ENCODE measurements at places on chromosomes 3 and 15.

DNA sequence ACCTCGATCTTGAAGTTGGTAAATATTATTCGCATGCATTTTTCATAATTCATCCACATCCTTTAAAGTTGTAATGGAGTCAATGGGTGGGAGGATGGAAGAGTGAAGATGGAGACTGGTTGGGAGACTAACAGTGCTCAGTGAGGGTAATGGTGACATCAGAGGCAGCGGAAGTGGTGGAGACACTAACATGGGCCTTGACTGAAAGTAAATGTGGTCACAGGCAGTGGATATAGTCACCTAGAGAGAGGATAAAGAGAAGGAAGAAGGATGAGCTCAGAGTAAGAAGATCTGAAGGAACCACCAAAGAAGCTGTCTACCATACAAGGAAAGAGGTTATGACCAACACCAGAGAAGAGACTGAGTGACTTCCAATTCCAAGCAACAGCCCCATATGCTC, 281.6 kb upstream of the STT3B start:
- DNase-seq: no peak

DNA sequence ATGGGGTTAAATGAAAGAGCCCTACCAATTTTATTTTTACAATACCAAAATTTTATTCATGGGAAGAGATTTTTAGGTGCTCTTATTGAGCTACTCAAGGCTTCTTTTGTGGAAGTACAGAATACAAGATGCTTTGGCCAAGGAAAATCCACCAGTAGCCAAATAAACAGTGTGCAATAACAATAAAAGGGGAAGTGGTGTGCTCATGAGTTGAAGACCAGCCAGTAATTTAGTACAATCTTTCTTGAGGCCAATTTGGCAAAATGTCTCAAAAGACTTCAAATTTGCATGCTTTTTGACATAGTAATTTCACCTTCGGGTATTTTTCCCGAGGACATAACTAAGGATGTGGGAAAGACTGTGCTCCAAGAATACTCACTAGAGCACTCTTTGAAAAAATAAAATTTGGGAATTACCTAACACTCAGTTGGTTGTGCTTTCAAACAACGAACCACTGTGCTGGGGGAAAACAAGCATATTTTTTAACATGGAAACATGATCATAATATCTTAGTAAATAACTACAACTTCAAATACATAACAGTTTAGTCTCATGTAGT, 294.0 kb downstream of the DIPK2A start:
- no peak for DNase-seq

GRCh38 chr15:75644376-75644775, 3.3 kb upstream of the SNX33 start:
- DNase-seq: no peak

- no peak for DNase-seq
Measured at GRCh38 chr3:113092746-113093145, 102.0 kb downstream of the GTPBP8 start.

DNA sequence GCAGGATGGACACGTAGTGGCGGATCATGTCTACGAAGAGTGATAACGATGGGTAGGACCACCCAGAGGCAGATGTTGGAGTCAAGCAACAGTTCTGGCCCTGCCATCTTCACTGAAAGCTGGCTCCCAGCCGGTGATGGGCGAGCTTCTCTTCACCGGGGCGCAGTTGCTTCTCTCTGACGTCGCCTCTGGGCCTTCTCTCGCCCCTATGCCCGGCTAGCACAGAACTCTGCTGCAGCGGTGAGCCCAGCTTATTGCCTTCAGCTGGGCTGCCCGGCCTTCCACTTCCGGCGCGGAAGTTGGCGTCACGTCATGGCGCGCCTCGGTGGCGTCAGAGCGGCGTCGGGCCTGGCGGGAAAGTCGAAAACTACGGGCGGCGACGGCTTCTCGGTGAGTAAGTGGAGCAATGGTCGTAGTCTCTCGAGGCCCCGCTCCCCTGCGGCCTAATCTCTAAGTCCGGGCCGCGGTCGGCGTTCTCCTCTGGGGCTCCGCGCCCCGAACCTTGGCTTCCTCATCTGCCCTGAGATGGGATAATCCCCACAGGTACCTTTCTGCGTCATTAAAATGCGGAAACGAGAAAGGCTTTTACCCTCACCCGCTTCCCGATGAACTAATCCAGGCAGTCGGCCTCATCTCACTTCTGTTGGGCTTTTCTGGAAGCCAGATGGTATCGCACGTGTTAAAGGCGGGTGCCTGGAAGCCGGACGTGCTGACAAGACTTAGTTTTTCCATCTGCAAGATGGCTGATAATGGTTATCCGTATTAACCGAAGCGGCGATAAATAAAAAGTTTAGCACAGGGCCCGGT, at the start of gene FANCD2:
FANCD2 (plus strand) TSS at position 354 of the 807 bp plus-strand sequence. CDS start 2,221 bp downstream, outside the sequence.
- DNase-seq: peak; percentile 91

- DNase-seq: no peak
Measured at GRCh38 chr3:190618330-190619030, 104.6 kb downstream of the IL1RAP start.

GRCh38 chr3:98151241-98151640, 4.0 kb downstream of the OR5H14 start:
- DNase-seq: no peak

DNA sequence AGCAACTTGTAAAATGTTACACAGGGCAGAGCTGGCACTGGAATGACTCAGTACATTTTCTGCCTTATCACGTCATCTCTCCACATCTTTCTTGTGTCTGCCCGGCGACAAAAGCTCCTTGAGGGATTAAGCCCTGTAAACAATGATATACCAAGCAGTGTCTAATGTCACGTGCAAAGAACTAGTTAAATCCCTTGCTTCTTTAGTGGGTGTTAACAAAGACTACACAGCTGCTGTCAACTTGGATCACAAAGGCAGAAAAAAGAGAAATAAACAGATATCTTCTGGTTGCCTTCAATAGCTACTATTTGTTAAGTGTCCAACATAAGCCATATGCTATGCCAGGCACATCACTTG, 48.1 kb upstream of the FRMD4B start:
- DNase-seq: peak; percentile 10

DNA sequence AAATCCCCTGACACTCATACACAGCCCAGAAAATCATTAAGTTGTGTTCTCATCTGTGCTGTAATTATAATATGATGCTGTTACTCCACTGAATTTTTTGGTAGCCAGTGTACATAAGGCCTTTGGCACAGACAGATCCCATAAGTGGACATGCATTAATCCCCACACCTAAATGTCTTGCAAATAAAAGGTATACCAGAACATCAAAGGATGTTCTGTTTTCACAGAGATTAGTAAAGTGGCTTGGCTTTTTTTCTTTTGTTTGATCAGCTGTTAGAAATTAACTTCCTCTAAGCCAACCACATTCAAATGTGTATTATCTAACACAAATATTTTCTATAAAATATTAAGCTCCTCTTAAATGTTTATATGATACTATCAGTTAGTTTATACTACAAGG, 2.7 kb downstream of the SST start:
- DNase-seq: no peak

- DNase-seq: no peak
Measured at GRCh38 chr3:71585131-71585530, 1.6 kb upstream of the FOXP1 start.

DNA sequence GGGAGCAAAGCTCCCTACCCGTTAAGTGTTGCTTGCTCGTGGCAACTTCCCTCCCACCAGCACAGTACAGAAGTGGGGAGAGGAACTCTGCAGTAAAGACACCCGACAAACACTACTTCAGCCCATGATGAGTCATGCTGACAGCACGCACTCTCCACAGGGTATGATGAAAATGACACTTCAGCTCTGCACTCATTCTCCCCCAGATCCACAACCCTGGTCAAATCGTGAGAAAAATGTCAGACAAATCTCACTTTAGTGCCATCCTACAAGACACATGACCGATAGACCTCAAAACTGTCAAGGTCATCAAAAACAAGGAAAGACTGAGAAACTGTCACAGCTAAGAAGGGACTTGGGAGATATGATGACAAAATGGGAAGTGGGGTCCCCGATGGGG, 278.9 kb downstream of the OCA2 start:
- DNase-seq: no peak

DNA sequence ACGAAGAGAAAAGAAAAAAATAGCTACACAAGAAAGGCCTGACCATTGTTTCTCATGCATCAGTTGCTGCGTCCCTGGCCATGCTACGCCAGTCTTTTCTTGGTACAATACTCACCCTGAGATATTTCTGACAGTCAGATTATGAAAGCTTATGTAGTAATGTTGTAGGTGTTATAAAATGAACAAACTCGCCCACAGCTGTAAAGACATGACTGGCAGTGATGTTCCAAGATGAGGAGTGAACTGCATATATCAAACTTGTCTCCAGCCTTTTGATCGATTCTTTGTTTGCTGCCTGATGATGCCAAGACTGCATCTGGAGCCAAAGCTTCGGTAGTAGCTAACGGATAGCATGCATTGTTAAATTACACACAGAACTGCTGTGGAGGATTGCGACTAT, 822.7 kb downstream of the TUSC7 start:
- no peak for DNase-seq

GRCh38 chr15:43249236-43249635, 17.5 kb downstream of the TGM5 start:
- DNase-seq: no peak

- DNase-seq: no peak
Measured at GRCh38 chr3:108036401-108036800, 54.4 kb downstream of the CD47 start.

DNA sequence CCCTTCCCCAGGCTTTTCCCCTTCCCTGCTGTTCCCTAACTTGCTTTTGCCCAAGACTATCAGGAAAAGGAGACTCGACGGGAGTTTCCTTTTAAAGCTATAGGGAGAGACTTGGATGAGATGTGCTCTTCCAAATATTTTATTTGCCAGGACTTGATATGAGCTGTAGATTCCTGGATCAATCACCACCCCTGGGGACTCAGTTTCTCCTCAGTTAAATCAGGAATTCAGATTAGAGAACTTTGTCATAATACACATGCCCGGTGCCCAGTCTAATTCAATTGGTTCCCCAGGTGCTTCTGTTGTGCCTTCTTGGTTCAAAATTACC, 46.6 kb downstream of the SMAD6 start:
- no peak for DNase-seq

GRCh38 chr3:18757476-18757875, 332.3 kb upstream of the SATB1 start:
- no peak for DNase-seq

GRCh38 chr15:40317580-40317979, 5.9 kb upstream of the INAFM2 start:
- no peak for DNase-seq

DNA sequence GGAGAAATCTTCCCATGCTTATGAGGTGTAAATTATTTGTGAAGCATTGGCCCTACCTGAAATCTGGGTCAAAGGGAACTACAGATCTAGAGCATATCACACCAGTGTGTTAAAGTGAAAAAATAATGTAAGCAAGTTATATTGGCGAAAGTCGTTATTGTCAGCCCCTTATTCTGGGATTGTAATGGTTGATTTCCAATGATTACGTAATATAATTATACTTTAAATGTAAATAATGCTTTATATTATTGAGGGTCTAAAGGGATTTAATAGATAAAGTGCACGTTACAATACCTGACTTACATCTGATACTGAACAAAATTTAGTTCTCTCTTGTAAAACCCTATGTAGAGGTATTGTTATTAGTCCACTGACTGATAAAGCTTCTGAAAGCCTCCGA, 101.2 kb downstream of the NEO1 start:
- no peak for DNase-seq

- no peak for DNase-seq
Measured at GRCh38 chr15:36133742-36134141, 445.7 kb upstream of the CDIN1 start.

DNA sequence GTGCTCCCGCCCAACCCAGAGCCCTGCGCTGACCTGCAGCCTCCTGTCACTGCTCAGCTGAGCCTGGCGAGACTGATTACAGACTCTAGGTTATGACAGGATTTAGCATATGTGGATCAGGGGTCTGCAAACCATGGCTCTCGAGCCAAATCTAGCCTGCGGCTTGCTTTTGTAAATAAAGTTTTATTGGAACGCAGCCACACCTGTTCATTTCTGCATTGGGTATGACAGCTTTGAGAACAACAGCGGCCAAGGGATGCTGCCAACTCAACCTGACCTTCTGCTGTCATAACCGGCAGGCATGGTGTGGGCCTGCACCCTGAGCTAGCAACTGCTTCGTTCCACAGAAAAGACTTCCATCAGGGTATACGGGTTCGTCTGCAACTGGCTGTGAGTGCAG, 50.5 kb upstream of the IQSEC1 start:
- no peak for DNase-seq

DNA sequence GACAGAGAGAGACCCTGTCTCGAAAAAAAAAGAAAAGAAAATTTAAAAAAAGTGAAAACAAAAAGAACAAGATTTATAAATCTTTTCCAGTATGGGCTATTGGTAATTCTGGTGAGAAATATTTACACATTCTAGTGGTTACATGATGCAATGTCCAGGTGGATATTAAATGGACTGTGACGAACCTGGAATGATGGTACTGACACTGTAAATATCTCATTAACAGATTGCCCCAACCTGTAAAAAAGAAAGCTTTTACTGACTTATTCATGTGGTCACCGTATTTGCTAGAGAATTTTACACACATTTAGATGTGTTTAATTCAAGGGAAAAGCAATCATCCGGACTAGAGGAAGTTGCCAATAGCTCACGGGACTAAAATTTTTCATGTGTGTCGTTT, 162.1 kb upstream of the LRIG1 start:
- DNase-seq: no peak

- peak; percentile 56 for DNase-seq
Measured at GRCh38 chr3:133238015-133238414, 161.8 kb upstream of the BFSP2 start.

DNA sequence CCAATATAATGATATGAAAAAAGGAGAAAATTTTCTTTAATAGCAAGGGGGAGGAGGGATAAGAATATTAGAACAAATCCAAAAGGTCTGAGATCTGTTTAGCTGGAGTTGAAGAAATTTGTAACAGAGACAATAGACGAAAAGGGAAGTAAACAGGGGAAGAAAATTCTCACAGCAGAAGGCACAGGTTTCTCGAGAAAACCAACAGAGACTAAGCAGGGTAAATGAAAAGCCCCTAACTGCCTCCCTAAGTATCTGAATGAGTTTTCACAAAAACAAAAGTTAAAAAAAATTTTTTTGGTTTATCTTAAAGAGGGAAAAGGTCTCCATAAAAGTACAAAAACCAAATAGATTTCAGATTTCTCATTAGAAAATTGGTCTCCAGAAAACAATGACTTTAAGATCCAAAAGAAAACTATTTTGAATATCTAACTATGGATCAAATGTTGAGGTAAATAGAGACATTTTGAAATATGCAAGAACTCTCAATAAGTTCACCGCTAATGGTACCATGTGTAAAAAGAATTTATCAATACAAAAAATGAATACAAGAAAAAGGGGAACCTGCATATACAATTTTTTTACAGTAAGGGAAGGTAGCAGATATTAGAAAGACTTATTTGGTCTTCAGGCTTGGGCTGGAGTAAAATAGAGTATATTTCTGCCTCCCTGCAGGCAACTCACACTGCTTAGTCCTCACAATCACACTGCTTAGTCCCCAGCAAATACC, 23.9 kb upstream of the NEK10 start:
- DNase-seq: no peak

DNA sequence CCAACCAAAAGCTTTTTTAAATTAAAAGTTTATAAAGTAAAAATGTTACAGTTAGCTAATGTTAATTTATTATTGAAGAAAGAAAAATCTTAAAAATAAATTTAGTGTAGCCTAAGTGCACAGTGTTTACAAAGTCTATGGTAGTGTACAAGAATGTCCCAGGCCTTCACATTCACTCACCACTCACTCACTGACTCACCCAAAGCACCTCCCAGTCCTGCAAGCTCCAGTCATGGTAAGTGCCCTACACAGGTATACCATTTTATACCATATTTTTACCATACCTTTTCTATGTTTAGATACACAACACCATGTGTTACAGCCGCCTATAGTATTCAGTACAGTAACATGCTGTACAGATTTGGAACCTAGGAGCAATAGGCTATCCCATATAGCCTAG, 29.1 kb downstream of the SSR3 start:
- no peak for DNase-seq
